Activated CD4-positive, alpha-beta memory T cell treated with anti-CD3 and anti-CD28 coated beads, Interleukin-2, amount 10 ng/mL, durations not matched to agents 7 days and 5 days (primary cell): ENCODE measurements at places on chromosomes 3 and 15.

DNA sequence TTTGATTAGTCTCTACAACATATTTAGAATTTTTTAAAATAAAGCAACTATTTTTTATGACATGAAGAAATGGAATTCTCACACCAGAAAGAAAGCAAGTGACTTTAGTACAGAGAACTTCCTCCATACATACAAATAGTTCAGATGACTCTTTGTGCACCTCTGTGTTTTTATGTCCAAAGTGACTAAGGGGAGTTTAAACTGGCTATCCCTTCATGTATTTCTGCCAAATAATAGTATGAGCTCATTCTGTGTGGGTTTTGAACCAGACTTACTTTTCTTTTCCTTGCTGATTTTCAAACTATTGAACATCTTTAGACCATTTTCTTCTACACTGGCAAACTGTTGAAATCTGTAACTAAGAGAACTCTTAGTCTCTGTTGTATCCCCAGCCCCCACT is 196.3 kb downstream of the EPHA3 start:
- H3K4me1 ChIP-seq, result no peaks in the 10 kb centered on the region
- no peaks in the 10 kb centered on the region for H3K27me3 ChIP-seq
- DNase-seq, result no peak
- no peak overlapping the region for H3K4me3 ChIP-seq
- H3K36me3 ChIP-seq, result no peaks in the 10 kb centered on the region

- no peak overlapping the region for H3K27ac ChIP-seq
- H3K36me3 ChIP-seq, result no peaks in the 10 kb centered on the region
- no peak overlapping the region for H3K4me3 ChIP-seq
- no peak for DNase-seq
Measured at GRCh38 chr15:35306361-35306981, 221.4 kb upstream of the NANOGP8 start.

- DNase-seq, result no peak
- H3K4me3 ChIP-seq, result no peak overlapping the region
- peaks cover 13% of the 10 kb centered on the region for H3K27me3 ChIP-seq
- H3K27ac ChIP-seq, result no peak overlapping the region
- no peaks in the 10 kb centered on the region for H3K4me1 ChIP-seq
Measured at GRCh38 chr15:88334436-88334835, 77.9 kb upstream of the NTRK3 start.

GRCh38 chr15:50277370-50277769 is 11.8 kb upstream of the HDC start:
- peaks cover 2% of the 10 kb centered on the region for H3K4me1 ChIP-seq
- no peaks in the 10 kb centered on the region for H3K27me3 ChIP-seq
- H3K36me3 ChIP-seq, result peaks cover 31% of the 10 kb centered on the region
- H3K4me3 ChIP-seq, result no peak overlapping the region

DNA sequence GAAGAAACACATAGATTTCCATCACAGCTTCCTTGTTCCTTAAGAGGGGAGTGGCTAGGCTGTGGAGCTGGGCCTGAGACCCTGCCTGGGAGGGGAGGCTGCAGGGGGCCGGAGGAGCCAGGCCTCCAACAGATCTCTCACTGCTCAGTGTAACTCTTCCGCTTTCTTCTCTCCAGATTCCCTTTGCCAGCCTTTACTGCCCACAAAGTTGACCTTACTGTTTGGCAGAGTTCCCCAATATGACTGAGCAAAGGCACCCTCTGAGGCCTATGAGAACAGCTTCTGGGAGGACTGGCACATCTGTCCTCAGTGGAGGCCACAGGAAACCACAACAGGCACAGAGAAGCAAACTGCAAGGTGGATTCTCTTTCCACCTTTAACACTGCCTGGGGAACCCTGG is 38.1 kb downstream of the SLCO2A1 start:
- H3K4me3 ChIP-seq, result no peak overlapping the region
- H3K4me1 ChIP-seq, result no peaks in the 10 kb centered on the region
- H3K27ac ChIP-seq, result no peak overlapping the region
- no peak for DNase-seq
- no peaks in the 10 kb centered on the region for H3K36me3 ChIP-seq
- H3K27me3 ChIP-seq, result peaks cover 18% of the 10 kb centered on the region
